ENCODE measurements at places on chromosomes 1 and 21.

DNA sequence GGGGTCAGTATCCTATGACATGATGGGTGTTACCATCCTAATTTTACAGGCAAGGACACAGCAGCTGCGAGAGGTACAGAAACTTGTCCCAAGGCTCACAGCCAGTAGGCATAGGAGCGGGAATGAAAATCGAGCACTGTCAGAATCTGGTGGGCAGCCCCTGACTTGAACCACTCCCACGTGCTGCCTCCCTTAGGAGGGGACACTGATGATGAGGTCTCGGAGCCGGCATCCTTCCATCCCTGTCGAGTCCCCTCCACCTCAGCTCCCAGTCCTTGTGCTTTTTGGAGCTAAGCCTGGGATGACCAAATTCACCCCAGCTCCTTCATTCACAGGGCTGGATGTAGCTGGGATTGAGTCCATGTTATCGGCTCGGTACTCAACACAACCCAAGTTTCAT, 49.0 kb downstream of the B3GALT5 start:
- no peak for DNase-seq

DNA sequence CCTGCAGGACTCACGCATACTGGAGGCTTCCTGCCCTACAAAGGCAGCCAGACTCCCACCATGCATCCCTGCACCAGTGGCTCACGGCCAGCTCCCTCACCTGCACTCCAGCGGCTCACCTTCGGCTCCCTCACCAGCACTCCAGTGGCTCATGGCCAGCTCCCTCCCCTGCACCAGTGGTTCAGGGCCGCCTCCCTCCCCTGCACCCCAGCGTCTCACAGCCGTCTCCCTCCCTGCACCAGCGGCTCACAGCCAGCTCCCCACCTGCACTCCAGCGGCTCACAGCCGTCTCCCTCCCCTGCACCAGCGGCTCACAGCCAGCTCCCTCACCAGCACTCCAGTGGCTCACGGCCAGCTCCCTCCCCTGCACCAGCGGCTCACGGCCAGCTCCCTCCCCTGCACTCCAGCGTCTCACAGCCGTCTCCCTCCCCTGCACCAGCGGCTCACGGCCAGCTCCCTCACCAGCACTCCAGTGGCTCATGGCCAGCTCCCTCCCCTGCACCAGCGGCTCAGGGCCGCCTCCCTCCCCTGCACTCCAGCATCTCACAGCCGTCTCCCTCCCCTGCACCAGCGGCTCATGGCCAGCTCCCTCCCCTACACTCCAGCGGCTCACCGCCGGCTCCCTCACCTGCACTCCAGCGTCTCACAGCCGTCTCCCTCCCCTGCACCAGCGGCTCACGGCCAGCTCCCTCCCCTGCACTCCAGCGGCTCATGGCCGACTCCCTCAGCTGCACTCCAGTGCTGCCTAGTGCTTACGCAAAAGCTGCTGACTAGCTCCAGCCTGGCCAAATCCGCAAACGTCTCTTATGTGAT, 324.5 kb downstream of the NPHP4 start:
- no peak for DNase-seq

GRCh38 chr1:17315542-17316130, 7.6 kb downstream of the PADI4 start:
- no peak for DNase-seq

DNA sequence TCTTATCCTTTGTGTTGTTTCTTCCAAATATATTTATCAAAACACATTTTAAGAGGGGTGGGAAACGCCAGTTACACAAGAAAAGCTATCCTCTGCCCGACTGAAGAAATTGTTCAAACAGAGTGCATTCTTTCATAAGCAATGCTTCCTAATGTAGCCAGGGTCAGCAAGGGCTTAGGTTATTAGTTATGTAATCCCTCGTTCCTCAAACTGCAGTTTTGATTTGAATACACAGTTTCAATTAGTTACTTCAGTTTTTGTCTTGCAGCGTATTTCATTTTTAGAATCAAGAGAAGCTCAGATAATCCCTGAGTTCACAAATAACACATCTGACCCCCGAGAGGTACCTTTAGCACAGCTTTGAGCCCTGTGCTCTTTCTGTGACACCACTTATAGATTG, 141.7 kb upstream of the NRIP1 start:
- no peak for DNase-seq

GRCh38 chr1:40391688-40392145, 18.2 kb downstream of the SMAP2 start:
- no peak for DNase-seq

GRCh38 chr1:35453031-35453430, 104.2 kb downstream of the KIAA0319L start:
- DNase-seq: no peak

DNA sequence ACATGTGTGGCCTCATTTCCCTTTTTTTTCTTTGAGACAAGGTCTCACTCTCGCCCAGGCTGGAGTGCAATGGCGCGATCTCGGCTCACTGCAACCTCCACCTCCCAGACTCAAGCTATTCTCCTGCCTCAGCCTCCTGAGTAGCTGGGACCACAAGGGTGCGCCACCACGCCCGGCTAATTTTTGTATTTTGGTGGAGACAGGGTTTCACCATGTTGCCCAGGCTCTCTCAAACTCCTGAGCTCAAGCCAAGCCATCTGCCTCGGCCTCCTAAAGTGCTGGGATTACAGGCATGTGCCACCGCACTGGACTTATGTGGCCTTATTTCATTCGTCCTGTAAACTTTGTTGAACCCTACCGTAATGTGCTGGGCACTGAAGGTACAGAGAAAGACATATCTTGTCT, 569 bp upstream of the WARS2 start:
- DNase-seq: peak; percentile 34

DNA sequence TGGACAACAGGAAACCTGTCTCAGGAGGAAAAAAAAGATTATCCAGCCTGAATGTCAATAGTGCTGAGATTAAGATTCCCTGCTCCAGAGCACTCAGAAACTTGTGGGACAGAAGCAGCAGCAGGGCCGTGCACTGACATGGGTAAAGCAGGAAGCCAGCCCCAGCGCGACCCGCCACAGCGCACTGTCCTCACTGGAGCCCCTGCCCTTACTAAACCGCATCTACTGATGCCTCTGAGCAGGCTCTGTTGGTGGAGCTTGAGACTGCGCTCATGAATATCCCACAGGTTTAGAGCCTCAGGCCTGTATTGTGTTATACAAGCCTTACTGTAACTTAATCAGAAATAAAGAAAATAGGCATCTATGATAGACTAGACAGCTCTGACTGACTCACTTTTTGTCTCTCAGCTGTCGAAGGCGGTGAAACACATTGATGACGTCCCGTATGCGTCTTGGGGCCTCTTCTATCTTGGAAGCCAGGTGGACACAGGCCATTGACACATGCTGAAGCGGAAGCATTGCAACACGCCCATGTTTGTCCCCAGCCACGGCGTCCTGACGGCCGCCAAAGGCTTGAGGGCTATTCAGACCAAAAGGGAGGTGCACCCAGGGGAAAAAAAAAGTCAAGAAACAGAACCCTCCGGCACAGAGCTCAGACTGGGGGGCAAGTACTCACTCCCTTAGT, 1.2 kb downstream of the CCNL2 start:
- peak; percentile 26 for DNase-seq

GRCh38 chr21:31517664-31518414, 141.7 kb upstream of the SOD1 start:
- DNase-seq: no peak

DNA sequence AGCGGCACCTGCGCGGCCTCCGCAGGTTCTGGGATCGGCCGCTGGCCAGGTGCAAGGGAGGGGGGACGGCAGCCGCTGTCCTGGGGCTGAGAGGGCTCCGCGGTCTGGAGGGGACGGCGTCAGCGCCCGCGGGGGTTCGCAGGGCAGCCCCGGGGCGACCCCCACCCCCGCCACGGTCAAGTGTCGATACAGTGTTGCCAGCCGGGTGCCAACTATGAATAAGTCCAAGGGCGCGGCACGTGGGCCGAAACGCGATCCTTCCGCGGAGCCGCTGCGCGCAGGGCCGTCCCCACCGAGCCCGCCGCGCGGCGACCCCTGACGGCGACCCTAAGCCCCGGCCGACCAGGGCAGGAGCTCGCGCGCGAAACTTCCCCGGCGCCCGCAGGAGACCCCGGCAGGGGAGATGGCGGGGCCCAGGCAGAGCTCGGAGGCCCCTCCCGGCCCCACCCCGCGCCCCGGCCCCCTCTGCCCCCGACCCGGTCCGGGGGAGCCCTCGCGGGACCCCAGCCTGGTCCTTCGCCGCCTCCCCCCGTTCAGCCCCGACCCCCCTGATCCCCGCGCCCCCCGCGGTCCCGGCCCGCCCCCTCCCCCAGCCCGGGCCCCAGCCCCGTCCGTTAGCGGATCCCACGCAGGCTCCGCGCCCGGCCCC, 586 bp upstream of the AGPAT3 start:
- peak; percentile 31 for DNase-seq

DNA sequence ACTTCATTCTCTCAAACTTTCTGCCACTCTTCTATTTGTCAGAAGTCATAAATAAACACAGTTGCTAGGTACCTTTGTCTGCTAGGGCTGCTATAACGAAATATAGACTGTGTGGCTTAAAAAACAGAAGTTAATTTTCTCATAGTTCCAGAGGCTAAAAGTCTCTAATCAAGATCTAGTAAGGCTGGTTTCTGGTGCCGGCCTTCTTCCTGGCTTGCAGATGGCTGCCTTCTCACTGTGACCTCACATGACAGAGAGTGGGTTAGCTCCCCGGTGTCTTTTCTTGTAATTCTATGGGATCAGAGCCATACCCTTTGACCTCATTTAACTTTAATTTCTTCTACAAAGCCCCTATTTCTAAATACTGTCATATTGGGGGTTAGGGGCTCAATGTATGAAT, 5.9 kb downstream of the PDC start:
- DNase-seq: no peak

- no peak for DNase-seq
Observed at GRCh38 chr1:59164371-59164770, 132.5 kb upstream of the FGGY start.

- DNase-seq: no peak
Observed at GRCh38 chr1:15981679-15982078, 5.8 kb upstream of the ZBTB17 start.

DNA sequence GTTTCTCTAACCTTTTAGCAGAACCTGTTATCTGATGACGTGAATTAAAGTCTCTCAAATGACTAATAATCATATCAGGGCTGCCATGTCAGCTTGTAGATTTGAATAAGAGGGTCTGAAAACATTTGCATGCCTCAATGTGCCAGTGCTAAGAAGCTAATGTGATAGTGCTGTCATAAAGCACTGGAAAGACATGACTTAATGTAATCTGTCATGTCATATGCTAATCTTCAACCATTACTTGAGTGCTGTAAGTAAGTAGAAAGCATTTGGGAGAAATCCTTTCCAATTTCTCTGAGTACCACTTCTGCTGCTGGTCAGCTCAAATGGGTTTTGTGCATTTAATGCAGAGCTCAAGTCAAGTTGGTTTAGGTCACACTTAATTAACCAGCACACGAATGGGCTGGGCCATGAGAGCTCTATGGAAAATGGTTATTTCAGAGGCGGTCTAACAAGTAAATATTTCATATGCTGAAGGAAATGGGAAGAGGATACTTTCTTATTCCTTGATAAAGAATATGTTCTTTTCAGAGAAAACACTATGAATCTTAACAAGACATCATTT, 609.2 kb downstream of the LMO4 start:
- DNase-seq: no peak

DNA sequence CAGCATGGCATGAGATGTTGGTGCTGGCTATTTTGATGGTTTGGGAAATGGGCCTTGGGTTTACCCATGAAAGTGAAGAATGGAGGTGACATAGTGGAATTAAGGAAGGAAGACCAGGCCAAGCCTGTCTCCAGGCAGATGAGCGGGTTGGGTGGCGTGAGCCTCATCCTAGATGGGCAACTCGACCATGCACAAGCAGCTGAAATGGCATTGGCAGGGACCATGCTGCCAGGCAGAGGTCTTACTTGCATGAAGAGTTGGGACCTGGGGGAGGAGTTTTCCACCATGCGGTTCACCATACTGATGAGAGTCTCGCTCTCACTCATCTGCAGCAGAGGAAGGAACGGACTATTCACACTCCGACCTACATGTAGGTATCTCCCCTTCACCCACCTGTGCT, 37.5 kb upstream of the GOLT1A start:
- no peak for DNase-seq

GRCh38 chr21:15894596-15894995, 164.8 kb downstream of the USP25 start:
- peak; percentile 37 for DNase-seq

DNA sequence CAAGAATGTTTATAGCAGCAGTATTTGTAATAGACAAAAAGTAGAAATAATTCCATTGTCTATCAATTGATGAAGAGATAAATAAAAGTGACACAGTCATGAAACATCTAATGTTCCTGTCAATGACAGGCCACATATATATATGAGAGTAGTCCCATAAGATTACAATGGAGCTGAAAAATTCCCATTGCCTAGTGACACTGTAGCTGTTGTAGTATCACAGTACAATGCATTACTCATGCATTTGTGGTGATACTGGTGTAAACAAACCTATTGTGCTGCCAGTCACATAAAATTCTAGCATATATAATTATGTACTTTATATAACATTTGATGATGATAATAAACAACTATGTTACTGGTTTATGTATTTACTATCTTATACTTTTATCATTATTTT, 141.9 kb upstream of the LYPLAL1 start:
- no peak for DNase-seq

- DNase-seq: peak; percentile 31
Observed at GRCh38 chr1:155174324-155175280, 953 bp downstream of the TRIM46 start.

GRCh38 chr1:89672489-89673183, 39.7 kb downstream of the LRRC8C start:
- peak; percentile 36 for DNase-seq

DNA sequence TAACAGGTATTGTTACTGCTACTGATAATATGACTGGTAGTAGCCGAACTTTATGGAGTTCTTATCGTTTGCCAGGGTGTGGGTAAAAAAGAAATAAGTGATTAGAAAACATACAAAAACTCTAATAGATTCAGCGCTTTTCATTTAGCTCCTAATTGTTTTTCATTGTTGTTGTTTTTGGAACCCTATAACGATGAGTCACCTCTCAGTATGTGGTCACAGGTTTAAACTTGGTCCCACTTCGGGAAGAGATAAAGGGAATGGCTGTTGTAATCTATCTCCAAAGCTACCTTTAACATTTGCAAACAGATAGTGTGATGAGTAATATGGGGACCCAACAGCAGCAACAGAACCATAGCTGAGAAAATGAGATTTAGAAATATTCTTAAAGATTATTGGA, 62.7 kb upstream of the BCL10 start:
- DNase-seq: peak; percentile 85

DNA sequence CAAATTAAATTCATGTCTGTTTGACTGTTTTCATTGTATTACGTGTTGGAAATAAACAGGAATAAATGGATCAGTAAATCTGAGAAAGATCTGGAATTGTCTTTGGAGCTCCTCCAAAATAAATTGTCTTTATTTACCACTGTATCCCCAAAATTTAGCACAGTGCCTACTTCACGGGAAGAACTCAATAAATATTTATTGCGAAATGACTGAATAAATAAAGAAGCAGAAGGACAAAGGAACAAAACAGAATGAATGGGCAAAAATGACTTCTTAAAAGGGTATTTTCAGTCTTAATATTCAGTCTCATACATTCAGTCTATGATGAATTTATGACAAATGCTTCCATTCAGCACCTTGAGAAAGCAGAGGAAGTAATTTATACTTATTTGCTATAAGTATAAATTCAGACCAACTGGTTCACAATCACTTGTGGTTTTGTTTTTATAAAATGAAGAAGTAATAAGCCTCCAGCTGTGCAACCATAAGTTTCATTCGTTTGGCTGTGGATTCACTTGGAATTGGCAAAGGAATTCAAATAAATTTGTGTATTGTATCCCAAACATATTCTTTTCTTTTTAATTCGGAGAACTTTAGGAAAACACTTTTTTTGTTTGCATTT, 19.2 kb upstream of the PRKAA2 start:
- DNase-seq: no peak
